LHCN-M2 (cell line): ENCODE measurements at places on chromosomes 7 and 10. TPM values are rescaled to one million over a fixed set of nuclear protein-coding genes. Genes with fewer than 3 reads are reported as not detected.

- DNase-seq: peak; percentile 17
Measured at GRCh38 chr10:80104066-80104926, 25.8 kb downstream of the TMEM254 start.

DNA sequence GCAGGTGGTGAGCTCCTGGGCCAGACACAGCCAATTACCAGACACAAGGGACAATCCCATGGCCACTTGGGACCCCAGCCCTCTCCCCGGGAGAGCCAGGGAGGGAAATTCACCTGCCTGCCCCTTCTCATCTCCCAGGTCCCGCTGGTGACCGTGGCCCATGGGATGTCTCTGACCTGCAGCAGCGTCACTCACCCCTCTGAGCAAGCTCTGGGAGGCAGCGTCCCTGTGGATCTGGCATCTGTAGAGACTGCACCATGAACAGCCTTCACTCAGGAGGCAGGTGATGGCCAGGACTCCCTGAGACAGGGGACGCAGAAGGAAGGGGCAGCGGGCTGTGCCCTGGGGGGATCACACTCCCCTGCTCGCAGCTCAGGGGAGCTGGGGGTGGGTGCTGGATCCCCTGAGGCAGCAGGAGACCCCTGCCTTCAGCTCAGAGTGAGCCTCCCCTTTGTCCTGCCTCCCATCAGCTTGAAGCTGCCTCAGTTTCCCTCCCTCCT, 90.8 kb downstream of the FOXL3 start:
- DNase-seq: no peak

MUC3A gene
- total RNA-seq: not detected in 2 replicates

DNA sequence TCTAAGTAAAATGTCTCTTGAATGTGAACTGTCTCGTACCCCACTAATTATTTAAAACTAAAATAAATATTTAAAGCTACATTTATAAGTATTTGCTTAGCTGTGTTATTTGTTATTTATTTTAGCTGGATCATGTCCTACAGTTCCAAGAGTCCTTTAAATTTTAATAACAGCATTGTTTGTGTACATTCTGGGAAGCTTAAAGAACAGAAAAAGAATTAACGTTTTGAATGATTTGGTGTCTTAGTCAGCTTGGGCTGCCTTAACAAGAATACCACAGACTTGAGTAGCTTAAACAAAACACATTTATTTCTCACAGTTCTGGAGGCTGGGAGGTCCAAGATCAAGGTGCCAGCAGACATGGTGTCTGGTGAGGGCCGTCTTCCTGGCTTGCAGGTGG, 107.4 kb downstream of the ITIH5 start:
- no peak for DNase-seq

OSBPL3 gene
- 41.2 and 48.7 TPM in 2 replicates for total RNA-seq

DNA sequence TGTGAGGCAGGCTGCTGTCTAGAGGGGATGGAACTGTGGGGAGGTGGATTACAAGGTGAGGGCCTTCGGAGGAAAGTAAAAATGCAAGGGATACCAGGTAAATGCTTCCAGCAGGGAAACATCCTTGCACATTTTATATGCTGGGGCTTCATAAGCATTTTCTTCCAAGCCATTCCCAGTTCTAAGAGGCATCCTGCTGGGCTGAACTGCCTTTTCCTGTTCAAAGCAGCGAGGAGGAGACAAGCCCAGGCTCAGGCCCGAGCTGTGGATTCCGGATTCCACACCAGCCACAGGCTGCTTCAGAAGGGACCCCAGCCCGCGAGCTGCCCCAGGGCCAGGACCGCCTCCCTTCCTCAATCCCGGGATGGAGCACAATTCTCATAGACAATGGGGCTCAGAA, 249.7 kb downstream of the TNS3 start:
- DNase-seq: no peak

GRCh38 chr7:106075937-106076336, 36.2 kb downstream of the SYPL1 start:
- DNase-seq: no peak

PRF1 gene
- not detected in 2 replicates for total RNA-seq

- no peak for DNase-seq
Measured at GRCh38 chr10:103763374-103764202, 91.8 kb downstream of the SH3PXD2A start.

GRCh38 chr7:47693216-47693615, 111.3 kb upstream of the TNS3 start:
- peak; percentile 41 for DNase-seq

GRCh38 chr7:29066641-29067040, 79.7 kb downstream of the CPVL start:
- no peak for DNase-seq
